Epithelial cell of proximal tubule (primary cell): ENCODE measurements at places on chromosomes 5 and 9.

GRCh38 chr5:82859451-82860140 lies 217.6 kb downstream of the TMEM167A start:
- DNase-seq = no peak

DNA sequence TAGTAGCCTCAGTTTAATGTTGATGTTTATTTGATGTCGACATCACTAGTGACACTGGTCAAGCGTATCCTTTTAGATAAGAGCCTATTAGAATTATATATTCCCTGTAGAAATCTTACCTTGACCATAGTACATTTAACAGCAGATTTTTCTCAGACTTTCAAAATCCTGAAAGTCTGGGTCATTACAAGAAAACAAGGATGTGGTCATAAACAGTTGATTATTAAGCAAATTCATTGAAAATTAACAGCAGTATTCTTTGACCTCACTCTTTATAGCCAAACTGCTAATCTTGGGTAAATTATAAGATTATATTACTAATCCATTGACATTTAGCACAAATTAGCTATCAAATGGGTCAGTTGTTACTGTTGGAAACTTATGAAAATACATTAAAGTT lies 83.4 kb downstream of the GHR start:
- DNase-seq = no peak

GRCh38 chr9:112496074-112496722 lies 9.6 kb downstream of the KIAA1958 start:
- DNase-seq = no peak

- no peak for DNase-seq
Observed at GRCh38 chr5:146828385-146828784, 50.2 kb downstream of the PPP2R2B start.

DNA sequence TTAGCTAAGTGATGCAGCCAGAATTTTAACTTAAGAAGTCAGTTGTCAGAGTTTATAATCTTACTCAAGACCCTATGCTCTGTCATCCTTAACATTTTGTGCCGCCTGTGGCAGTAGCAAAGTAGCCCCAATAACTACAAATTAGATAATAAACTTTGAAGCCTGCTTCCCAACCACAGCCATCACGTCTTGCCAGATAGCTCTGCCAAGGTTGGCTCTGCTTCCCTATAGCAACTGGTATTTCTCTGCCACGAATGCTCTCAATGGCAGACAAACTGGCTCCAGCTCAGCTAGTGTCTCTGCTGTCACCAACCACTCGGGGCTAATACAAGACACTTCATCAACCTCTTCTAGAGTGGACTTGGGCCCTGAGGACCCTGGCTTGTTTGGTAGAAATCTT lies 576.1 kb downstream of the CDH12 start:
- DNase-seq = no peak

- DNase-seq = no peak
Observed at GRCh38 chr5:43729846-43730478, 127.0 kb downstream of the NNT start.
